ENCODE measurements at places on chromosomes 12 and 14. TPM values are rescaled to one million over a fixed set of nuclear protein-coding genes. Genes with fewer than 3 reads are reported as not detected.
A peak's percentile ranks its signal among the peaks of the same experiment; 100 is the strongest.

Gene SYCP3
- total RNA-seq = 5.5 TPM

Gene SMIM10L1
- 12.5 TPM for total RNA-seq

Gene DEGS2
- total RNA-seq = not detected

Gene NEDD8
- 68.6 TPM for total RNA-seq

Gene KITLG
- 17.8 TPM for total RNA-seq

Gene PSME2
- 17.1 TPM for total RNA-seq

Gene GSKIP
- 36.6 TPM for total RNA-seq

Gene ENDOU
- 2.9 TPM for total RNA-seq

DNA sequence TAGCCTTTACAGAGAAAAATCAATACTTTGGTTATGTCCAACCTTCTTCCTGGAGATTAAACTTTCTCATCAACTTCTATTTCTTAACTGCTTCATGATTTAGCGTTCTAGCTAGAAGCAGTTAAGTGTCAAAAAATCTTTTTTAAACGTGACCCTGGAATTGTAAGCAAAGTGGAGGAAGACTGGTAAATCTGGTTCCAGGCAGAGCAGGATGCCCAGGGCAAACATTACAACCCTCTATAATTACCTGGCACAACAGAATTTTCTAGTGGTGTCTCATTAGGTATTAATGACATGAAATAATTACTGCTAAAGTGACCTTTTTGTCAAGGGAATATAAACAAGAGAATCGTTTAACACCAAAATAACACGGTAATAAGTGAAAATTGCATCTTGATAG, 320.8 kb downstream of the MED13L start:
- DNase-seq = no peak

DNA sequence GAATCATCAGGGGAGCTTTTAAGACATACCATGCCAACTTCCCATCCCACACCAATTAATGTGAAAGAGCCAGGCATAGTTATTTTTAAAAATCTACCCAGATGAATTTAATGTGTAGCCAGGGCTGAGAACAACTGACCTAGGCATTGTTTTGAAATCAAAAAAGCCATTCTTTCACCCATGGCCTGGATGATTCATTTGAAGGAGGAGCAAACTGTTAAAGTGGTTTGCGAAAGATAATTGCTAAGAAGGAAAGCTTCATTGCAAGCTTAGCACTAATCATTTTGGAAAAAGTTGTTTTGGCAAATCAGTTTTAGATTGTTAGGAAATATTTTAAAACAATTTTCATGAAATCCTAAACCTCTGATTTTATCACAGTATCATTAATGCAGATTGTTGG, 2.1 kb upstream of the GTSF1 start:
- DNase-seq = no peak

- DNase-seq = no peak
Observed at GRCh38 chr12:53571295-53571694, 54.9 kb downstream of the ATF7 start.

DNA sequence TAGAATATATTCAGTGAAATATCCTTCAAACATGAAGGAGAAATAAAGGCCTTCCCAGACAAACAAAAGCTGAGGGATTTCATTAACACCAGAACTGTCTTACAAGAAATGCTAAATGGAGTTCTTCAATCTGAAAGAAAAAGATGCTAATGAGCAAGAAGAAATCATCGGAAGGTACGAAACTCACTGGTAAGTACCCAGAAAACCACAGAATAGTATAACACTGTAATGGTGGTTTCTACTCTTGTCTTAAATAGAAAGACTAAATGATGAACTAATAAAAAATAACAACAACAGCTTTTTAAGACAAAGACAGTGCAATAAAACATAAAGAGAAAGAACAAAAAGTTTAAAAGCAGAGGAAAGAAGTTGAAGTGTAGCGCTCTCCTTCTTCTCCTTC, 18.7 kb upstream of the RNF212B start:
- no peak for DNase-seq

- no peak for DNase-seq
Observed at GRCh38 chr12:51323966-51324895, at the start of gene BIN2. BIN2 (minus strand) TSS chr12:51324174; CDS start chr12:51324102, 72 bp downstream.

- DNase-seq = peak; percentile 68
Observed at GRCh38 chr14:69711881-69712560, 54.9 kb upstream of the SRSF5 start.

DNA sequence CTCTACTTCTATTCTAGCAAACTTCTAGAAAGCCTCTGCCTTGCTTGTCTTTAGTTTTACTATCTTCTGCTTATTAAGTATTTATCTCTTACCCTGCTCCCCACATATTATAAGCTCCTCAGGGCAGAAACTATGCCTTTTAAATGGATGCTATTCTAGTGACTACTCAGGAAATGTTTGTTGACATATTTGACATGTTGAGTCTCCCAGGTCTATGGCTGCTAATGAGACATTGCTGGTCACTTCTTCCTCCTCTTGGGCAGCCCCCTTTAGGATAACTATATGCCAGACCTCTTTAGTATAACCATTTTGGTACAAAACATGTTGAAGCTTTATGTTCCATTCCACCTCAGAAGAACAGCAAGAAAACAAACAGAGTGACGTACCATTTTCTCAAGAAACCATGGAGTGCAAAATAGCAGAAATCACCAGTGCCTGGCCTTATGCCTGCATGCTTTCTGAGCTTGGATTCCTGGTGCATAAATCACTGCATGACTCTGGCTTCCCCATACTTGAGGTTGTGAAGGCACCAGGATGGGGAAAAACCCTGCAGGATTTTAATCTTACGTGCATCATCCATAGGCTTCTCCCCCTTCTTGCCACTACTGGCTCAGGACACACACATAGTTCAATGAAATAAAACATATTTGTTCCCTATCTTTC, 202.6 kb downstream of the TMX1 start:
- DNase-seq = peak; percentile 89

DNA sequence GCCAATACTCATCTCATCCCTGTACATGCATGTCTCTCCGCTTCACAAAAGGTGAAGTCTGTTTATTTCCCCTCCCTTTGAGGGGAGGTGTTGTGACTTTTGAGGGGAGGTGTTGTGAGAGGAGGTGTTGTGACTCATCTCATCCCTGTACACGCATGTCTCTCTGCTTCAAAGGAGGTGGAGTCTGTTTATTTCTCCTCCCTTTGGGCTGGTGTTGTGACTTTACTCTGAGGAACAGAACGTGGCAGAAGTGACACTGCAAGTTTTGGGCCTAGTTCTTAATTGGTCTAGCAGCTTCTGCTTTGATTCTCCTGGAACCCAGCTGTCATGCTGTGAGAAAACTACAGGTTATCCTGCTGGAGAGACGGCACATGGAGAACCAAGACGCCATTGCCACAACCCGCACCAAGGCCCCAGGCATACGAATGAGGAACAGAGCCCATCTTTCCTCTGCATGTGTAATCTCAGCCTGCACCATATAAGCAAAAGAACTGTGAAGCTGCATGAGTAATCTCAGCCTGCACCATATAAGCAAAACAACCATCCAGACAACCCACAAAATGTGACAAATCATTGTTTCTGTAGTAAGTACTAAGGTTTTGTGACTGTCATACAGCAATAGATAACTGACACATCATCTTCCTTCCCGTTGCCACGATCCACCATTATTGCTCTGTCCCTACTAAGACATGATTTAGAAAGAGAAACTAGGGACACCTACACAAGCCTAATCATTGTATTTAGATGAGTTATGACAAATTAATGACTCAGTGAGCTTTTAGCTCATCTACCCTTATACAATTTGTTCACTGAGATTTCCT, 30.0 kb downstream of the GALNT4 start:
- DNase-seq = no peak

GRCh38 chr12:24899503-24900075, 49.3 kb downstream of the BCAT1 start:
- no peak for DNase-seq

DNA sequence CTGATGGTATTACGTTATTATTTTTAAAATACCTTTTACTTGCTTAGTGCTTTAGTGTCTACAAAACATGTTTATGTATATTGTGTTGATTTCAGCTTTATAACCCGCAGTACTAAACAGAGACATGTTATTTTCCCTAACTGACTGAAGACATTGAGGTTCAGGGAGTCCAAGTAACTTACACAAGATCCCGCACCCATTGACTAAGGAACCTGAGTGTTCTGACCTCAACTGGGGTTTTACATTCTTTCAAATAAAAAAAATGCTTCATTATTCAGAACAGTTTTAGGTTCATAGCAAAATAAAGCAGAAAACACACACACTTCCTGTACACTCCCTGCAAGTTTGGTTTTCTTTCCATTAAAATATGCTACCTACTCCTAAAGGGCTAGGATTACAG, 60.4 kb upstream of the METAP2 start:
- no peak for DNase-seq

GRCh38 chr12:131583090-131583712, 127.7 kb upstream of the SFSWAP start:
- no peak for DNase-seq

DNA sequence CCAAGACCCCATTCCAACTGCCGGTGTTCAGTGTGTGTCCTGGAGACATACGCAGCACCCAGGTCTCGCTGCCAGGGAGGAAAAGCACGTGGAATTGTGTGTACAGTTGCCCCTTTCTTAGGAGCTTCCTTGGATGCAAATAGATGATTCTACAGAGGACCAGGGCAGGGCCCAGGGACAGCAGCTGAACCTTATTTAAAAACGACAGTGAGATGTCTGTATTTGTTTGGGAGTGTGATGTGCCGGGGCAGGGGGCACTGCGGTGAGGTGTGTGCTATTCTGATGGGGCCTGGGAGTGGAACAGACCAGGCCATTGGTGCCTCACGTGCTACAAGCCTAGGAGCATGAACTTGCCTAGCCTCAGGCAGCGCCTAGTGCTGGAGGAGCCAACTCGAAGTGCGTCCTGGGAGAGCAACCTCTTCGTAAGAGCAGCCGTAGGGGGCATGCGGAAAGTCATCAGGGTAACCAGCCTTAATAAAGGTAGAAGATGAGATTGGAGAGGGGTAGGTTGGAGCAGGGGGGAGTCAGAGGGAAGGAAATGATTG, 98.3 kb upstream of the ESRRB start:
- no peak for DNase-seq

Measured in umbilical cord (tissue), 2 donors.